ENCODE measurements at places on chromosomes 4 and X.

DNA sequence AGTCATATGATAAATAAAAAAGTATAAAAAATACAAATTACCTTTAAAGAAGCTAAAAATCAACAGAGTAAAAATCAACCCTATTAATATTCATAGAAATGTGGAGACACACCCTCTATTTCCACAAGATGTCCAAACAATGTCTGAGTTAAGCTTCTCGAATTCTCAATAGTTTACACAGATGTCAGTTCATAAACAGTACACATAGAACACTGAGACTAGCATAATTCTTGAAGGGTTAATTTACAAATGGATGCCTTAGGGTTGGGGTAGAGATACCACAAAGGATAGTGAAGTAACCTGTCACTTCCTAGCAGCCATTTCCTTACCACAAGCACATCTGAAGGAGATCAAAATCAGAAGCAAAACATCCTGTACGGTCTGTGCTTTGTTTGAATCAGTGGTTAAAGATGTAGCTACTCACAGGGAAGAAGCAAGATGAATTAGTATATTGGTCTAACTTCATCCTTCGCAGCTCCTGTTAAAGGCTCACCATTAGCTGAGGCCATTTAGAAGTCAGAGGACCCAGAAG is 2393.9 kb downstream of the ARAP2 start:
- no peak for DNase-seq

GRCh38 chrX:136353526-136354093 is 52.8 kb downstream of the ADGRG4 start:
- no peak for DNase-seq

DNA sequence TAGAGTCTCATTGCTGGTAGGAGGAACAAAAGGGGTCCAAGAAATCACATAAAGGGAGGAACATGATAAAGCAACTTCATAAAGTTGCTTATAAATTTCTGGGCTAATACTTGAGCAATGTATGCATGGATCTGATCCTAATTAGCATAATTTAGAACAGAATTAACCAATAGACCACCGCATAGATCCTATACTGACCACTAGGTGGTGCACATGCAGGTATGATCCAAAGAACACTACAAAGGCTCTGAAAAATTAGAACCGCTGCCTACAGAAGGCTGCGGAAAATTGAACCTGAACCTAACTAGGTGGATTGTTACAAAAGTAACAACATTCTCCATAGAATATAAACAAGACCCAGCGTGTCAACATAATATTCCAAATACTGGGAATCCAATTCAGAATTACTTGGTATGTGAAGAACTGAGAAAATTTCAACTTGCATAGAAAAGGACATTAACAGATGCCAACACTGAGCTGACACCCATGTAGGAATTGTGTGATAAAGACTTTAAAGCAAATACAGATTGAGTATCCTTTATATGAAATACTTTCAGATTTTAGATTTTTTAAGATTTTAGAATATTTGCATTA is 23.3 kb downstream of the BRCC3 start:
- DNase-seq: no peak

- DNase-seq: no peak
Observed at GRCh38 chr4:102180046-102180445, 165.2 kb downstream of the SLC39A8 start.

DNA sequence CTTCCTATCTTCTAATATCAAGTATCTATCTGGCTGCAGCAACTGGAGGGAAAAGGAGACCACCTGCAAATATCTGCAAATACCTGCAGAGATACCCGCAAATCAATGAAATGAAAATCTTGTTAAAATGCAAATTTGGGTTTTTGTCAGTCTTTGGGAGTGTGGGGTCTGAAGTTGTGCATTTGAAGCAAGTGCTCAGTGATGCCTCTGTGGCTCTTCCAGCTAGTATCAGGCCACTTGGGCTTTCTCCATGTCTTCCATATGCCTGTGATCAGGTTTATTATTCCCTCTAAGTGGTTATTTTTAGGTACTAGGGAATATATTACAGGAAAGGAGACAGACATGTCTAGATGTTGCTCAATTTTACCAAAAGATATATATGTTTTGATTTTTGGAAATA is 880.3 kb downstream of the ADGRL3 start:
- no peak for DNase-seq

GRCh38 chr4:76546759-76547742 is 112.0 kb downstream of the SHROOM3 start:
- DNase-seq: no peak

DNA sequence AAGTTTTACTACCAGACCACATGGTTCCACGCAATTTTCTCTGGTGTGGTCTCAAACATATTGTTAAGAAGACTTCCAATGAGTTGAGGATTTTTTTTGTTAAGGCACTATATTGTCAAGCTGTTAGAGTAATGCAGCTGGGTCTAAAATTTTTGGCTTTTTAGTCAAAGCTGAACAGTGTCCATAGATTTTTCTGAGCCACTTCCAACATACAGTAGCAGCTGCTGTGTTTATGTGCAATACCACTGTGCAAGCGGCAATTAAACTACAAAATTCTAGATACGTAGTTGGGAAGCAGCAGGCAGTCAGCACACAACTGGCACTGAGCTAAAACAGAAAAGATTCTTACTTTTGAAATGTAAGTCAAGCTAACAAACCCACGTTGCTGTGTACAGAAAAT is 1551.1 kb upstream of the AGA start:
- no peak for DNase-seq

DNA sequence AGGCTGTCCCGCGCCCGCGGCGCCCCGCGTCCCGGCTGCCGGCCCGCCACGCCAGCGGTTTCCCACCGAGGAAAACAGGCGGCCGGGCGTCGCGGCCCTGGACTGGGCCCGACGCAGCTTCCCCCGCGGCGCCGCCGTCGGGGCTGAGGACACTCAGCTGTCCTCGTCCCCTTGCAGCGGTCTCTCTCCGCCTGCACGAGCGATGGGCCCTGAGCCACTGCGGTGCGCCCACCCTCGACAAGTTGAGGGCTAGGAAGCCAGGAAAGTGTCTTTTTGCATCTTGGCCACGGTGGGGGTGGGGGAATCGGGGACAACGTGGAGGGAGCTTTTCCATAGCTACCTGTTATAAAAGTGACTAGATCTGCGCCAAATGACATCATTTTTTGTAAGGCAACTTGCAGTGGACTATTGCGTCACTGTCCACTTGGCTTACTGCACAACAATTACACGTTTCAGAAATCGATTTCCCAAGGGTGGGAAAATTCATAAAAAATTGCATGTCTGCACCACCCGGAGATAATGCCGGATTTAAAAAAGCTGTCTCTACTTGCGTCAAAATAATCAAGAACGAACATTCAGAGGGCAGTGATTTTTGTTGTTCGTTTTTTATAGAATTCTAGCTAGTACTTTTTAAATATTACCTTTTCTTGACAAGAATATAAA is 1.1 kb downstream of the KLHL15 start:
- DNase-seq: no peak

DNA sequence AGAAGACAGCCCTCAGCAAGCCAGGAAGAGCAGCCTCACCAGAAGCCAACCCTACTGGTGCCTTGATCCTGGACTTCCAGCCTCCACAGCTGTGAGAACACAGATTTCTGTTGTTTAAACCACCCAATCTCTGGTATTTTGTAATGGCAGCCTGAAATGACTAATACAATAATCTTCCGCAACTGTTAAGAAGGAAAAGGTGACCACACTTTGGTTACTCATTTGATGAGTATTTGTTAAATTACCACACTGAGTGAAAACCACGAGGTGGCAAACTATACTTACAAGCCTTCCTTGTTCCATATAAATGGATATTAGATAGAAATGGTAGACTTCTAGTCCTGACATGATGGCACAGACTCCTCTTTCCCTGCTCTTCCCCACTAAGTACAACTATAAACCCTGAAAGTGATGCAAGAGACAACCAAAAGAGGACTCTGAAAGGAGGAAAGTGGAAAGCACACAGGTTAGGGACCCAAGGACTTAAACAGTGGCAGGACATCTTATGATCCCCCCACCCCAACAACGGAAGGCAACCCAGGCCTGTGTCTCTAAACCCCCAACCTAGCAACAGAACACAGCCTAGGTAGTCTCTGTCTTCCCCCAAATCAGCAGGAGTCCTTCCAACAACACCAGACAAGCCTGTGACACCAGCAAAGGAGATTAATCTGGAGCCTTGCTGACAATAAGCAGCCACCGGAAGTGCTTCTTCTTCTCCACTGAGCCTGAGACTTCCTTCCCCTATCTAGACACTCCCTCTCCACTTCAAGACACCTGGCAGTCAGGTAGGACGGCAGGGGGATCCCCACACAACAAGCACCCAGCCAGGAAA is 12.3 kb downstream of the ZNF182 start:
- no peak for DNase-seq

- no peak for DNase-seq
Observed at GRCh38 chrX:71164071-71164470, 19.4 kb downstream of the NLGN3 start.

DNA sequence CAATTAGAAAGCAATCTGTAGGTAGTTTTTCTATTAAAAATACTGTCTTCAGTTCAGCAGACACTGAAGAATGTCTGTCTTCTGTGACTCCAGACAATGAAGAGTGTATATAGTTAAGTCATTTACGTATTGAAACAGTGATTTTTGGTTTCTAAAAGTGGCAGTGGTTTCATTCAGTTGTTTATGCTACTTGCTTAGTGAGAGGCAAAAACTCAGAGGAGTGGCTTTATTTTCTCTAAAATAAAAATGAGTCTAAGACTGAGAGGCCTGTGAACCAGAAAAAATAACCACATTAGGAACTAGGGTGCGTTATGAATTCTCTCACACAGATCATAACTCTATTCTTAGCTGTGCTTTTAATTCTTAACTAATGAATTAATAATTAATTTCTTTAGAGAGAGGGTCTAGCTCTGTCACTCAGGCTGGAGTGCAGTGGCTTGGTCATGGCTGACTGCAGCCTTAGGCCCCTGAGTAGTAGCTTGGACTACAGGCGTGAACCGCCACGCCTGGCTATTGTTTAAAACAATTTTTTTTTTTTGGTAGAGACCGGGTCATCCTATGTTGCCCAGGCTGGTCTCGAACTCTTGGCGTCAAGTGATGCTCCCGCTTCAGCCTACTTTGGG is 31.4 kb downstream of the FREM3 start:
- DNase-seq: no peak

- no peak for DNase-seq
Observed at GRCh38 chr4:36712013-36712412, 430.6 kb downstream of the DTHD1 start.

GRCh38 chr4:70613306-70614183 is 15.0 kb upstream of the ENAM start:
- no peak for DNase-seq

DNA sequence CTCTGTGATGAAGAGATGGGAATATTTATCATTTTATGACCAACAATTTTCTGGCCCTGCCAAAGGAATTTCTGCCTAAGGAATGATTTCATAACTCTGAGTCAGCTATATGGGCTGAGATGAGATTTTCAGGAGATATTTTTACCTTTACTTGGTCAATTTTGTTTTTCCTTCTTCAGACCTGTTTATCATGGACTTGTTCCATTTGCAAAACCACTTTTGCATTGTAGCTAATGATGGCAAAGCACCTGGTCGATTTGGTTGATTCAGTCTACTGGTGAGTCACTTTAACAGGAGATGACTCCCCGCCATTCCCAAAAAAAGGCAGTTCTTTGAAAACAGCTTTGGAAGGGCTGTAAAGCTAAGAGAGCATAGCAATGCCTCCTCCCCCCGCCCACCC is 53.3 kb downstream of the TEX13A start:
- no peak for DNase-seq

- DNase-seq: no peak
Observed at GRCh38 chr4:47913861-47914219, 543 bp downstream of the NFXL1 start.

DNA sequence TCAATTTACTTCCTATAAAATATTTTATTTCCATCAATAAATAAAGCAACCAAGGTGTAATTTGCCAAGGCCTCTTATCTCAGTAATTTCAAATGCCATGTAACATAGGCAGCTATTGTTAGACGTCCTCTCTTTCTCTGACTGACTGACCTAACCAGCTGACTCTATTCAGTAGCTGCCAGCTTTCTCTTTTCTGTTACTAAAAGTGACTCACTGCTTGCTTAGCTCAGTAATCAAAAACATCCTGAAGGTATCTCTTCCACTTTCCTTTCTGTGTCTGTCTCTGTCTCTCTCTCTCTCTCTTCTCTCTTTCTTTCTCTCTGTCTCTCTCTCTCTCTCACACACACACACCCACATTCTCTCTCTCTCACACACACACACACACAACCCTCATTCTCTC is 134.2 kb downstream of the SPOCK3 start:
- no peak for DNase-seq

DNA sequence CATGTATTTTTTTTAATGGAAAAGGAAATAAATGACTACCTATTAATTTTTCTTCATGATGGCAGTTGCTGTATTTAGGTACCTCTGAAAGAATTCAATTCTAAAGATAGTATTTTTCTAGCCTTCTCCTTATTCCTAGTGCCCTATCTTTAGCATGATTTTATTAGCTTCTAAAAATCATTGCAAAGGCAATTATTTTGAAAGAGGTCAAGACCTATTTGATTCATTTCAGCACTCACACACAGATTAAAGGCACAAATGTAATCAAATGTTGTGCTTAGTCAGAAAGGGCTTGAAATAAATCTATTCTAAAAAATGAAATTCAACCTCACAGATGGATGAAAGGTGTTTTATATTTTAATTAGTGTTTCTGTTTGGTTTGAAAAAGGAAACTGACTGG is 74.8 kb upstream of the POF1B start:
- DNase-seq: no peak

DNA sequence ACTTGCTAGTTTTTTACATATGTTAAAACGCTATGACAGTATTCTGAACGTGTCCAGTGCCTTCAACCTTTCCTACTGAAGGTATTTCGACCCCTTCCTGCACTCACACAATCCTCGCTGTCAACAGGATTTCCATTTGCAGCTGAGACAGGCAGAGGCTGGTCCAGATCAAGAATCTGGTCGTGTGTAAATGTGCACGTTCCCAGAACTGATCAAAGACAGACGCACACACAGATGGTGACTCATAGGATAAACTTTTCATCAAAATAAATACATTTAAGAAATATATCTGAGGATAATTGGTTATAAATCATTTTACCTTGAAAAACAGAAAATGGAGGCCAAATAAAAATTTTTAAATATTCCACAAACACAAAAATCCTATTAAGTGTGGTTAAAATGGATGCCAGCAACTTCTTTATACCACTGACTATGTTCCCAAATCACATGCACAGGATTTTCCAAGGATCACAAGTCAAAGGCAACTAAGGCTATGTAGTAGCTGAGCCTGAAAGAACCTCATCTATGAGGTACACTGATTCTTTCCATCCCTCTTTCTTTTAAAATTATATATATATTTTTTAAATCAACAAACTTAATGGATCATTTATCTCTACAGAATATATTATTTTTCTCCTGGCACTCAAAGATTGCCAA is 85.9 kb downstream of the RNF150 start:
- DNase-seq: no peak

- DNase-seq: no peak
Observed at GRCh38 chr4:4864443-4864939, 5.0 kb downstream of the MSX1 start.

Data from GM18507 (cell line).